ENCODE measurements at places on chromosomes 5 and 9.

- no peak for DNase-seq
These were observed 402.9 kb downstream of the MLLT3 start for GRCh38 chr9:20219437-20219836.

DNA sequence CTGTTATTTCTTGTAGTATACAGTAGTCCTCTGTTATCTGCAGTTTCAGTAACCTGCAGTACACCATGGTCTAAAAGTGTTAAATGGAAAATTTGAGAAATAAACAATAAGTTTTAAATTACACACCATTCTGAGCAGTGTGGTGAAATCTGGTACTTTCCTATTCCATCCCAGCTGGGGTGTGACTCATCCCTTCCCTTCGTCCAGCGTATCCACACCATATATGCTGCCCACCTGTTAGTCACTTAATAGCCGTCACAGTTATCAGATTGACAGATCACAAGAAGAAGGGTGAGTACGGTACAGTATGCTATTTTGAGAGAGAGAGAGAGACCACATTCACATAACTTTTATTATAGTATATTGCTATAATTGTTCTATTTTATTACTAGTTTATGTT is 28.9 kb downstream of the FAM151B start:
- DNase-seq = no peak

GRCh38 chr5:151141535-151141934 is 16.0 kb downstream of the ANXA6 start:
- no peak for DNase-seq

- DNase-seq = no peak
These were observed 9.4 kb downstream of the SLC27A4 start for GRCh38 chr9:128349772-128350171.

DNA sequence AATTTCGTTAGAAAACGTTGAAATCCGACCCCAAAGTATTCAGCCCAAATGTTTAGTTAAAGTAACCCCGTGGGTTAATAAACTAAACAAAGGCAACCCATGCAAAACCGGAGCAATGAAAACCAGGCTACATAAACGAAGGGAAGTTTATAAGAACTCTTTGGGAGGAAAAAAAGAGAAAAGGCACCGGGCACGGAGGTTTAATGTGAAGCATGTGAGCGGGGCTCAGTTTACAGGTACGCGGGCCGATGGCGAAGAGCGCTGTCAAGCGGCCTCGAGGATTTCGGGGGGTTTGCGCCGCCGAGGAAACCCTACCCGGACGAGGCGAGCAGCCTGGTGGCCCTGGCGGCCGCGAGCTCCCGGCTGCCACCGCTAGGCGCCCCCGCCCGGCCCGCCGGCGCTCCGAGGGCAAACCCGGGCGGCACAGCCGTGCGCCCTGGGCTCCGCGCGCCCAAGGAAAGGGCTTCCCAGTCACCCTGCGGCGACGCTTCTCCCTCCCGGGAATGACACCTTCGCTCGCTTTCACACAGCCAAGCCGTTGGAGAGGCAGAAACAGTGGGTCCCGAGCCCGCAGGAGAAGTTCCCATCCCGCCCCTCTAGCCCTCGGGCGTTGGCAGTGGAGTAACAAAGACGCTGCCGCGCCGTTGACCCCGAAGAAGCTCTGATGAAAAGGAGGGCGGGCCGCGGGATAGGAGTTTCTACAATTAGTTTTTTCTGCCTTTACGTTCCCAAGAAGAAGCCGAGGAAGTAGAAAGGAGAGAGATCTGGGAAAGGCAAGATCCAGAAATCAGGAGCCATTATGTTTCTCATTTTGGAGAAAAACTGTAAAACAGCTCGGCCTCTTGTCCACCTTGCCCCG is 126.0 kb downstream of the TMEM174 start:
- DNase-seq = no peak

GRCh38 chr5:138713247-138713646 is 40.0 kb upstream of the CTNNA1 start:
- DNase-seq = no peak

- no peak for DNase-seq
These were observed 148.9 kb downstream of the DOCK2 start for GRCh38 chr5:169785771-169786618.

GRCh38 chr9:129126749-129127618 is 15.8 kb downstream of the PTPA start:
- peak; percentile 78 for DNase-seq

DNA sequence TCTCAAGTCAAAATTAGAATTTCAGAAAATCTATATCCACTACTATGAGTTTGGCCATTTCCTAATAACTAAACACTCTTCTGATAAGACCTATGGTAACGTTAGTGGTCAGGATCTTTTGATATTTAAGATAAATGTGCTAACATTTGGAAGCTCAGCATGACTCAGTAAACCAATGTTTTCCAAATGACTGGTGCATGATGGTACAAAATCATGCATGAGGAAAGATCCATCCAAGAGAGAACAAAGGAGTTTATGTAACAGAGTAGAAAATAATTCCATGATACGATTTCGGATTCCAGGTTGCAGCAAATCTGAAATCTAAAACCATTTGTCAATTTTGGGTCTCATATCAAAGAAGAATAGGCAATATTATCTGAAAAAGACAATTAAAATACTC is 279.2 kb downstream of the NSG2 start:
- DNase-seq = no peak

DNA sequence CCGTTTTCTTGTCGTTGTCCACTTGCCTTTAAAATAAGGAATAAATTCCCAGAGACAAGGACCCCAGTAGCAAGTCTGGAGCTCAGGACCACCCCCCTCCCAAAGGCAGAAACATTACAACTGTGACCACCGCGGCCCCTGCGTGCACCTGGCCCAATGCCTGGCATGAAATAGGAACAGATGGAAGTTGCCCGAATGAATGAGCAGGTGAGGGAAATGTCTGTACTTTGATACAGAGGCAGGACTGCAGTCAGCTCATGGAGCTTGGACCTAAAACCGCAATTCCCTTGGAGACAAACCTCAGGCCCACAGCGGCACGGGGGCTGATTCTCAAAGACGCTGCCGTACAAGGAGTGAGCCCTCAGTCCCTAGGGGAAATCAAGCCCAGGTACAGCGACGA is 55.3 kb upstream of the SARDH start:
- DNase-seq = no peak

GRCh38 chr9:109186857-109187520 is 19.9 kb upstream of the FRRS1L start:
- no peak for DNase-seq

DNA sequence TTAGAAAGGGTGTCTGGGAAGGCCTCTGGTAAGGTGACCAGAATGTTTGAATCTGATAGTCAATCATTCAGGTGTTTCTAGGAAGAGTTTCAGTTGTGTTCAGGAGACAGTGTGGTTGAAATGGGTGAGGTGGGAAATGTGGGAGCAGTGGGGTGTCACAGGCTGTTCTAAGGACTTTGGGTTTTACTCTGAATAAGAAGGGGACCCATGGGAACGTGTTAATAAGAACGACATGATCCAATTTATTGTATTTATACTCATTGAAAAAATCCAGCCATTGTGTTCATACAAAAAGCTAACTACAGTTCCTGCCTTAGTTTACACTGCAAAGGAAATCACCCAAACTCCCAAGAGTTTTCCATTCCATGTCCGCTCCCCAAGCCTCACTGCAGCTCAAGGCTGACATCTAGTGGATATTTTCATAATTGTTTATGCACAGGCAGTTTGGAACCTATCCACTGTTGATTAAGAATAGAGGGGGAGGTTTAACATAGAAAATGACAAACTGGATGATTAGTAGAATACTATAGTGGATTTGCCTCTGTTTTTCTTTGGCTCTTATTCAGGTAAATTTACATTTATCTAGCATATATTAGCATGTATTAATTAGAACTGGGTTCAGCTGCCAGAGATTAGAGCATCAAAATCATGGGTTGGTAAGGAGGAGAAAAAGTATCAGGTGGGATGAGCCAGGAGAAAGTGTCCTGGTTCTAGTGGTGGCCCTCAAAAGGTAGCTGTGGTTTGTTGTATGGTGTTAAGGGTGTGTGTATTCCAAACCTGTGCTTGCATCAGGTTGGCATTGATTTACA is 17.7 kb downstream of the CAVIN4 start:
- peak; percentile 17 for DNase-seq

DNA sequence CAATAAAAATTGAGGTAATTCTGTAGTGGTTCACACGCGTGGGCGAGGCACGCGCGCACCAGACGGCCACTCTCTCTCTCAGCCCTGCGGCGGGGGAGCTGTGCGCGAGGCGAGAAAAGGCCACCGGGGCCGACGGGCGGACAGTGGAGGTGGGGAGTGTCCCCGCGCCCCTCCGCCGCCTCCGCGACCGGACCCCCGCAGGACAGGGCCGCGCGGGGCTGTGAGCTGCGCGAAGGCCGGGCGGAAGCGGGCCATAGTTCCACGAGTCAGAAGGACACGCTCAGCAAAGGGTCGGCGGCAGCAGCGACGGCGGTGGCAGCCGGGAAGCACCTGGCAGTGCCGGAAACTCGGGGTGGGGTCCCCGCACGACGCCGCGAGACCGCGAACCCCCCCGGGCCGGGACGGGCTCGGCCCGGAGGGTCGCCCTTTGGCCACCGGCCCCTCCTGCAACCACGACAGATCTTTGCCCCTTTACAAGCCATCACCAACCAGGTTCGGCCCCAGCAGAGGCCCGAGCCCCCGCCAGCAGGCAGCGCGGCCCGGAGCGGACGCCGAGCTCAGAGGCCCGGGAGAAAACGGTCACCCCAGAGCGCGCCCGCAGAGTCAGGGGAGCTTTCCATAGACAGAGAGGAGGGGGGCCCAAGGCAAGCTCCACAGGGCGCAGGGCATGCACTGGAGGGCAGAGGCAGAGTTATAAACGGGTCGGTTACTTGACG is 60.9 kb downstream of the ZNF354C start:
- no peak for DNase-seq

GRCh38 chr5:115309751-115310370 is 13.4 kb upstream of the CCDC112 start:
- no peak for DNase-seq

DNA sequence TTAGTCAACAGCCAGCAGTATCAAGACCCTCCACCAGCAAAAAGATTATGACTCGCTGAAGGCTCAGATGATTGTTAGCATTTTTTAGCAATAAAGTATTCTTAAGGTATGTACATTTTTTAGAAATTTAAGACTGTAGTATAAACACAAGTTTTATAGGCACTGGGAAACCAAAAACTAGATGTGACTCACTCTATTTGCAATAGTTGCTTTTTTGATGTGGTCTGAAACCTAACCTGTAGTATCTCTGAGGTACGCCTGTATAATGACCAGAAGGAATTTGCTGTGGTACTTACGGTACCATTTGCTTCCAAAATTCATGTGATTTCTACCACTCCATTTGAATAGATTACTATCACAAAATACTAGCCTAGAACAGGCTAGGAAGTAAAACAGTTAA is 60.8 kb downstream of the WDR41 start:
- no peak for DNase-seq

GRCh38 chr5:128965011-128965637 is at the start of gene SLC27A6:
Gene SLC27A6, plus strand, starts transcription at chr5:128965488. Its CDS starts 650 bp downstream, at chr5:128966138.
- DNase-seq = no peak

- DNase-seq = no peak
These were observed 10.9 kb downstream of the FBXL7 start for GRCh38 chr5:15510831-15511230.

DNA sequence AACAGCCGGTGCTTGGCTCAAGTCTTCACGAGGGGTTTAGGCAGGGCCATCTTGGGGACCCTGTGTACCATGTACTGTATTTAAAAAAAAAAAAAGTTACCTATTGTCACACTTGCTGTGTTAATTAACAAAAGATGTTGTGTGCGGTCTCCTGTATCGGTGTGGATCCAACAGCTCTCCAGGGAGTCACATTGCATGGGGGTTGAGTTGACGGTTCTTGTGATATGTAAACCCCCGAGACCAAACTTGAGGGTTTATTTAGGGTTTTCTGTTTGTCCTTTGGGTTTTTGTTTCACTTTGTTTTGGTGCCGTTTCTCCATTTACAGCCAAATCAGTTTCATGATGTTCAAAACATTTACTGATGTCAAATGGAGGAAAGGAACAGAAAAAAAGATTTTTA is 22.2 kb downstream of the AMBP start:
- DNase-seq = no peak

DNA sequence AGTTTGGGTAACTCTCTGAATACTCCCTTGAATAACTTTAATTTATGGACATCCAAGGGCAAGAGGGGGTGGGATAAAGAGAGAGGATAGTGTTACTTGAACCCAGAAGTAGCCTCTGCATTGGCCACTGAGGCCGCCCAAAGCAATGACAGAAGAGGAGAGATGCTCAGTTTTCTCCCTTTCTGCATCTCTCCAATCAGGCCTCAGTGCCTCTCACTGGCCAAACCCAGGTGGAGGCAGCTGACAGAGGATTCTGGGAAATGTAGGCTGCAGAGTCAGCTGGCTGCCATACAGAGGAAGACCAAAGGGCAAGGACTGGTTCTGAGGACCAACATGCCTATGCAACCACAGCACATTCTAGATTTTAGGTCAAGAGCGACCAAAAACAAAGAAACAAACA is 719.4 kb downstream of the MAT2B start:
- no peak for DNase-seq

GRCh38 chr9:8337834-8338766 is 538.5 kb upstream of the DMAC1 start:
- DNase-seq = no peak

DNA sequence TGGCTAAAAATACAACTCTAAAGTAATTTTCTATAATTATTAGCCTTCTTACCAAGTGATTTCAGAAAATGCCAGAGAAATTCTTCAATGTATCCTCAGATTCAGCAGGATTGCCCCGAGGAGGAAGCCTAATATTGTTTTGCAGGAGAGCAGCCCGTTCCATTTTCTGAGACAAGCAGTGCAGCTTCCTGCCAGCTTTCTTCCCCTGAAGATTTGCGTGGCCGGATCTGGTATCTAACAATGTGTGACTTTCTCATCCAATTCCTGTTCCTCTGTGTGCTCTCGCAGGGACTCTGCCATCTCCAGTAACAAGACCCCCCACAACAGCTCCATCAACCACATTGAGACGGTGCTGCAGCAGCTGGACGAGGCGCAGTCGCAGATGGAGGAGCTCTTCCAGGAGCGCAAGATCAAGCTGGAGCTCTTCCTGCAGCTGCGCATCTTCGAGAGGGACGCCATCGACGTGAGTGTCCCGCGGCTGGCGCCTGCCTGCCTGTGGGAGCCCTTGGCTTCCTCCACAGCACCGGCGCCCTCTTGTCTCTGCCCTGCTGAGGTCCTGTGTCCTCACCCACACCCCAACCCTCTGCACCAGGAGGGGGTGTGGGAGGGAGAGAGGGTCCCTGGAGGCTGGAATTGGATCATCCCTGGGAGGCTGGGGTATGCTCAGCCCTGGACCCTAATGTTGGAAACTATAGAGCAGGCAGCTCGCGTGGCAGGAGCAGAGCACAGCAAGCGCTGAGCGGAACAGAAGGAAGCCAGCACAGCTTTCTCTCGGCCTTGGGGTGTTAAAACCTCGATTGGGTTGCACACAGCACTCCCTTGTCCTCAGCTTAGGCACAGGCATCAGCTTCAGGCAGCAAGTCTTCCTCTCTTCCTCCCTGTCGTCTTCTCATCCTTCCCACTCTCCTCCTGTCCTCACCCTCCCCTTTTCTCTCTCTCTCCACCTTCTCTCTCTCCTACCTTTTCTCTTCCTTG is 216.2 kb downstream of the TRIO start:
- no peak for DNase-seq

- DNase-seq = no peak
These were observed 135.9 kb upstream of the FBN2 start for GRCh38 chr5:128673970-128674369.

Data from NCI-H524 treated with DMSO at 0.1 percent for 48 hours (cell line).